ENCODE measurements at places on chromosomes 3 and 15.
A peak's percentile ranks its signal among the peaks of the same experiment; 100 is the strongest.

- no peak for DNase-seq
Measured at GRCh38 chr3:11569156-11569741, 74.5 kb downstream of the VGLL4 start.

GRCh38 chr15:48566668-48567067 lies 78.8 kb downstream of the FBN1 start:
- no peak for DNase-seq

DNA sequence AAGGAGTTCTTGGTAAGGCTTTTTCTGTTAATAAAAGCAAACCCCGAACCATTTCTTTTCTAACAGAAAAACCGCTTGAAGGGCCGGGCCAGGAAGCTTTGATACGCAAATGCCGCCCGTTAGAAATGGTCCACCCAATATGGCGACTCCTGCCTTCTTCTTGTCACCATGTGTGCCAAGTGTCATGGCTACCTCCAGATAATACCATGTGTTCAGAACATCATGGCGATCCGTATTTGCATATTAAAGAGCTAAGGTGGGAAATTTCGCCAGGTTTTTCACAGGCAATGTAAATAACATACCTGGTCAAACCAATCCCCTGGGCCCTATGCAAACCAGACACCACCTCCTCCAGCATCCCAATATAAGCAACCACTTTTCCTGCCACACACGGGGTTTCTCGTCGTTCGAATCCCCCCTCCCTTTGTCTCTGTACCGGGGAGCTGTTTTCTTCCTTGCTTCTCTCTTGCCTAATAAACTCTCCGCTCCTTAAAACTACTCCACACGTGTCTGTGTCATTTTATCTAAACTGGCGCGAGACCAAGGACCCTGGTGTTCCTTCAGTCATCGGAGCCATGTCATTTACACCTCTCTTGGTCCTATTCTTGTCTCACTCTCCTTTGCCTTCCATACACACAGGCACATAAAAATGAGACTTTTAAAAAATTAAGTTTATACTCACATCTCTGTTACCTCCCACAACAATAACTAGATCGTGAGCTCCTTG lies 34.5 kb downstream of the NCEH1 start:
- DNase-seq, result no peak

- no peak for DNase-seq
Measured at GRCh38 chr3:35194666-35195065, 444.7 kb upstream of the ARPP21 start.

- DNase-seq, result no peak
Measured at GRCh38 chr3:43608751-43609150, 13.1 kb downstream of the ANO10 start.

- no peak for DNase-seq
Measured at GRCh38 chr3:127588806-127589577, 1.5 kb downstream of the TPRA1 start.

- no peak for DNase-seq
Measured at GRCh38 chr15:57592426-57592825, 722 bp downstream of the MYZAP start.

GRCh38 chr3:30915782-30916181 lies 21.3 kb upstream of the GADL1 start:
- DNase-seq, result no peak

- no peak for DNase-seq
Measured at GRCh38 chr3:97510795-97511194, 253.8 kb upstream of the ARL6 start.

DNA sequence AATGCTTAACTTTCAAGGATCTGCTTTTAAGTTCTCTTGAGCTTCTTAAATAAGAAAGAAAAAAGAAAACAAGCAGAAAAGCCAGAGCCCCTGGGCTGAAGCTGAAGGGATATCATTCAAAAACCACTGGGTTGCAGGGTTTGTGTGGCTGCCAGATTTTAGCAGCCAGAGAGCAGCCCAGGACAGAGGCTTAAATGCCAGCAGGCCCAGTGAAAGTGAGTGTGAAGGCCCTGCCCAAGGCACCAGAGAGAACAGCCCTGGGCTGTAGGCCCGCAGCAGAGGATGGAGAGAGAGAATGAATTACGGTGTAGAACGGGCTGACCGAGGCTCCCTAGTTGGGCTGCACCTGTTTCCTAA lies 106.3 kb upstream of the BOC start:
- no peak for DNase-seq

DNA sequence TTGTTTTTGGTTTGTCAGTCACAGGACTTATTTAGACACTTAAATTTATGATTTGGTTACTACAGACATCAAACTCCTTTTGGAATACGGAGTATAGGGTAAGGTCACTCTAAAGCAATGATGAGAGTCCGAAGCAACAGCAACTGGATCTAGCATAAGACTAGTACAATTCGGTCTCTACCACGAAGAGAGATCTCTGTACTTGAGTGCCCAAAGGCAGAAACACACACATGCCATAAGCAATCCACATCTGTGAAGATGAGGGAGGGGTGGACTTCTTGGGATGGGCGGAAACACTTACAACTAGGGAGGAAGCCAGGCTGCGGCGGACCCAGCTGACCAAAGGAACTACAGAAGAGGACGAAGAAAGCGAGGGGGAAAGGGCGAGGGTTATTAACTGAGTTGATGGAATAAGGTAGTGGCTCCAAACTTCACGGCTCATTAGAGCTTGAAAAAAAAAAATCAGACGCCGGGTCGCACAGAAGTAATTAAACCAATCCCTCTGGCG lies 595 bp downstream of the DPH6 start:
- DNase-seq, result peak; percentile 22

DNA sequence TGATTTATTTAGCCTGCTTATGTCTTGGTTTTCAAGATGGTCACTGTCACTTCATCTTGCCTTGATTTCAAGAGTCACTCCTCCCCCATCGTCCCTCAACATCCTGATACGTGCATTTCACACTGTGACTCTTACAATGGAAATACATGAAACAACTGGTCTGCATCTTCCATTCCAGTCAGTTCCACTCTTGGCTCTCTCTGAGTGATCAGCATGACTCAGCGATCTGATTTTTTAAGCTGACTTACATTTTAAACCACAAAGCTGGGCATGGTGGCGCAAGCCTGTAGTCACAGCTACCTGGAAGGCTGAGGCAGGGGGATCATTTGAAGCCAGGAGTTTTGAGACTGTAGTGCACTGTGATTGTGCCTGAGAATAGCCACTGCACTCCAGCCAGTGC lies 271.2 kb upstream of the ROPN1 start:
- DNase-seq, result no peak

DNA sequence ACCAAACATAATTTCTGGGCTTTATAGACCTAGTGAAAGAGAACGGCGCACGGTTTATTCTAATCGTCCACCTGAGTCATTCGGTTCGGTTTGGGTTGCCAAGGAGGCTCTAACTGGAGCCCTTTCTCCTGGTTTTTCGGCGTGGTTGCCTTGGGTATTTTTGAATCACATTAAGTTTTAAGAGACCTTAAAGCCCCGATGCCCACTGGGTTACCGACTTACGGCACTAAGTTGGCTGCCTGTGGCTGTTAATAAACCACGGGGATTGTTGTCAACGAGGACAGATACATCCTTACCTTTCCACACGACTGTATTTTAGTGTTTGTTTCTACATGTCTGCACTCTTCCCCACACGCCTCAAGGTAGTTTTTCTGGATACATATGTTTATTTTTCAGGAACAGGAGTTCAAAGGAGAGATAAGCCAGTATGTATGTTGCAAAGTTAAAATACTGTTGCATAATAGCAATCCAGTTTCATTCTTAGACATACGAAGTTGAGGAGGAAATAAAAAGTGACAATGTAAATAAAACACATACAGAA lies 1.2 kb upstream of the ANP32A start:
- no peak for DNase-seq

DNA sequence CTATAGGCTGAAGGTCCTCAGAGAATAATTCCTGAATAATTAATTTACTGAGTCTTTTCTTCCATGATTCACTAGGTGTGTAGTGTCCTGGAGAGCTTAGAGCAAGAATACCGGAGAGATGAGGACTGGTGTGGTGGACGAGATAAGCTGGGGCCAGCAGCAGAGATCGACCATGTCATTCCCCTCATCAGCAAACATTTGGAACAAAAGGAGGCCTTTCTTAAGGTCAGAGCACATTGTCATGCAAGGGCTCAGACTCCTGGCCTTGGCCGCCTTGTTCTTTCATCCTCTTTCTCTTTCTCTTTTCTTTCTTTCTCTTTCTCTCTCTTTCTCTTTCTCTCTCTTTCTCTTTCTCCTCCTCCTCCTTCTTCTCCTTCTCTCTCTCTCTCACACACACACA lies 291.4 kb upstream of the UMPS start:
- no peak for DNase-seq

DNA sequence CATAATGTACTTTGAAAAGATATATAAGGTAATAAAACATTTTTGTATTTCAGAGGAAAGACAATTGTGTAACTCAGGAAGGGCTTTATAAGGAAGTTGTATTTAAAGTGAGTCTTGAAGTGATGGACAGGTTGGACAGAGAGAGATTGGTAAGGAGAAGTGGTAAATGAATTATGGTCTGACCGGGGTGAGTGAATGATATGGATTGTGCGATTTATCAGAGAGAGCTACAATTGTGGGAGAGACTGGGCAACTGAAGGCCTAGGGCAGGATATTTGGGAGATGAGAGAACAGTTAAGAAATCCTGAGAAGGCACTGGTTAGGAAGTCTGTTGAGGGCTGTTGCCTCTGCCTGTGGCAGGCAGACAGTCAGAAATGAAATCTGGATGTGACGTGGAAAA lies 14.8 kb downstream of the IL1RAP start:
- DNase-seq, result no peak

DNA sequence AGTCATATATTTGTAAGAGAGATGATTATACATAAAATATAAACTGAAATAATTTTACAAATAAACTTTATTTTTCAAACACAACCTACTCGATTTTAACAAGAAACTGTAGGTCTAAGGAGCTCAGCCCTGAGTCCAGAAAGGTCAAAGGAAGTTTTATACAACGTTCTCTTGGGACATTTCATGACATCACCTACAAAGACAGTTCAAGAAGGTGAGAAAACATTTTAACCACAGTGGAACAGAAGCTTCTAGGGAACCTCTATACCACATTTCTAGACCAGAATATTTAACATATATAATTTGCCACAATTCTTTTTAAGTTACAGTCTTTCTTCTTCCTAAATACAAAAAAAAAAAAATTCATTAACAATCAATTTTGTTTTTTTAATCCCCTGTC lies 40.1 kb downstream of the CBLB start:
- DNase-seq, result no peak

- DNase-seq, result no peak
Measured at GRCh38 chr15:82129149-82129692, 83.4 kb upstream of the MEX3B start.

DNA sequence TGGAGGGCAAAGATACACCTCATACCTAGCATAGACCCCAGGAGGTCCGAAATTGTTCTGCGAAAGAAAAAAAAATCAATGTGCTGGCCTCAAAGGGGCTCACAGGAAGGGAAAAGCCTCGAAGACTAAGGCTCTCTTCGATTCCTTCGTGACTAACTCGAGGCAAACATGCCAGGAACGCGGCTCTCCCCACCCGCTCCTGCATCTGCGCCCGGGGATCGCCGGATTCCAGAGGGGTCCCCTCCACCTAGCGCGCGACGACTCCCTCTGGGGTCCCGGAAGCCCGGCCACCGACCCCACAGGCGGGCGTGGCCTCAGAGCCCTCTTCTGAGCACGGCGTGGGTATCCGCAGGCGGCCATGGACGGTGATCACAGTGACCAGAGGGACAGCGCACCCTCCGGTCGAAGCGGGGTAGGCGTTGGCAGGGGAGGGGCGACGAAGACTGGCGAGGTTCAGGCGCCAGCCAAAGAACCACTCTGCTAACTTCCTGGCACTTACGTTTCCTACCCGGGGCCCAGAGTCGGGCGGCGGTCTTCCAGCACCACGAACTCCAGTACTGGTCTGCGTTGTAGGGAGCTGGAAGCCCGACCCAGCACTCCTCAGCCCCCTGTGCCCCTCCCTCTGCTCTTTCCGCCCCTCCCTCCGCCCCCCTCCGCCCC lies 515 bp upstream of the EIF3J start:
- peak; percentile 69 for DNase-seq

- DNase-seq, result no peak
Measured at GRCh38 chr3:141537856-141538255, 51.0 kb downstream of the RASA2 start.

DNA sequence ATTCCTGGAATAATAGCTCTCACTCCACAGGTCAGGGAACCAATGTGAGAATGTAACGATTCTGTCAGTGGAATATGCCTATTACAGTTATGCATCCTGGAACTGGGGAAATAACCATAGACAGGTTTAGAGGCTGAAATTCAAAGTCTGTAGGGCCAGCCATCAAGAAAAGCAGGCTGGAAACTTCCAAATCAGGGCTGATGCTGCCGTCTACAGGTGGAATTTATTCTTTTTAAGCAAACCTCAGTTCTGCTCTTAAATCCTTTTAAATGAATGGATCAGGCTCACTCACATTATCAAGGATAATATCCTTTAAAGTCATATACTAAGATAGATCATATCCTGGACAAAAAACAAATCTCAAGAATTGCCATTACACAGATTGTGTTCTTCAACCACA lies 699.8 kb downstream of the NR2F2 start:
- DNase-seq, result no peak

GRCh38 chr3:10629671-10630040 lies 124.3 kb upstream of the ATP2B2 start:
- DNase-seq, result no peak

DNA sequence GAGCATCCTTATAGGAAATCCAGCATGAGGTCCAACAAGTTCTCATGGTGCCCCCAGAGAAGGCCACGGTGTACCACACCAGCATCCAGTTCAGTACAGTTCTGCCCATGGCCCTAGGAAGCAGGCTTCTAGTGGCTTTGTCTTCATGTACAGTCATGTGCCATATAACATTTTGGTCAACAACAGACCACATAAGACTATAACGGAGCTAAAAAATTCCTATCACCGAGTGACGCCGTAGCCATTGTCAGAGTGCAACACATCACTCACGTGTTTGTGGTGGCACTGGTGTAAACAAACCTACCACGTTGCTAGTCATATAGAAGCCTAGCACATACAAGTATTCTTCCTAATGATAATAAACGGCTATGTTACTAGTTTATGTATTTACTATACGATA lies 209.0 kb downstream of the ARRDC4 start:
- DNase-seq, result no peak

DNA sequence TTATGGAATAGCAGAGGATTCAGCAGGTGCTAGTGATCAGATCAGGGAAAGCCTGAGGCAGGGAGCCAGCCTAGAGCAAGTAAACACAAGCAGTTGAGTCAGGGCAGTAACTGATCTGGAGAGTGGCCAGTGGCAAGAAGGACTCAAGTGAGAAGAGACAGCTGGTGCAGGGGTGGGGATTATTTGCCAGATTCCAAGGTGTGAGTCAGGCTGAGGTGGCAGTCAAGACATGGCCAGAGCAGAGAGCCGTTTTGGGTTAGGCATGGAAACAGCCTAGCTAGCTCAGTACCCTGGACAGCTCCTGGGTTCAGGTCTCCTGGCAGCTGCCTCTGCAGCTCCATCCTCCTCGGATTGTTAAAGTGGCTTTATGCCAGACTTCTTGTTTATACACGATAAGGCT lies 281.9 kb upstream of the ONECUT1 start:
- DNase-seq, result peak; percentile 77

Measured in Panc1 (cell line).